ENCODE measurements at places on chromosomes 2 and 18.

DNA sequence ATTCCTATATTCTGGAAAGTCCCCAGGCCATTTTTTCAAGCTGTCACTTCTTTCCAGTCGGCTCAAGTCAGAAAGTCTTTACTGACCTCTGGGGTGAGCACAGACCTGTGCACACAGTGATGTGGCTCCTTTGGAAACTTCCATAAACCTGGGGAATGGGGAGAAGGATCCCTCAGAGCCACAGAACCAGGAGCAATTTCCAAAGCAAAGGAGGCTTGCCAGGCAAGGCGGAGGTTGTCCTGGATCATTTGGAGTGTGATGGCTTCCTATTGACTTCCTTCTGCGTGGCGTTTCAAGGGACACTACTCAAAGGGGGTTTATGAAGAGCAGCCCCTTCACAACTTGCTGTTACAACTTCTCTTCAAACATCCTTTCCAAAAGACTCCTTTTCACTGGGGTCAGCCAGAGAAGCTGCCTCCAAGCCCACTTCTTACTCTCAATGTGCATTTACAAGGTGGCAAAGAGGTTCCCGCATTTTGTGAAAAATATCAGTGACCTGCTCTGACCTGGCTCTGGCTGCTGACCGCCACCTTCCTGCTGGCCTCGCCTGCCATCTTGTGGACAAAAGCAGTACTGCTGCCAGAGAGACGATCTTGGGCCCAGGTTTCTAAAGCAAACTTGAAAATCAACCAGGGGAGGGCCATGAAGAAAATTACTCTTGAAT is 18.2 kb upstream of the TMEM247 start:
- DNase-seq = peak; percentile 25

- peak; percentile 33 for DNase-seq
Measured at GRCh38 chr2:151575338-151575737, 158.9 kb downstream of the NEB start.

DNA sequence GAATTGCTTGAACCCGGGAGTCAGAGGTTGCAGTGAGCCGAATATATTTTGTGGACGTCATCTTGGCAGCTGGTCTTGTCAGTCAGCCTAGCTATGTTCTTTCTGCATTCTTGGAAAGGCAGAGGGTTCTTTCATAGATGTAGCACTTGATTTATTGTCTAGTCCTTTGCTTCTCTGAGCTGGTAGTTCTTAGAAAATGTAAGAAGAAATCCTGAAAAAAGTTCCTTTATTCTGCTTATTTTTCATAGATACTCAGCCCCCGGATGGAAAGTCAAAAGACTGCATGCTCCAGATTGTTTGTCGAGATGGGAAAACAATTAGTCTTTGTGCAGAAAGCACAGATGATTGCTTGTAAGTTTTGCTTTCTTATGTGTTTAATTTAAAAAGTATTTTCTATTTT is 21.3 kb downstream of the PLEKHB2 start:
- DNase-seq = no peak

GRCh38 chr18:5311301-5311989 is 15.9 kb upstream of the ZBTB14 start:
- no peak for DNase-seq

- no peak for DNase-seq
Measured at GRCh38 chr2:155733091-155733853, 599.2 kb downstream of the NR4A2 start.

DNA sequence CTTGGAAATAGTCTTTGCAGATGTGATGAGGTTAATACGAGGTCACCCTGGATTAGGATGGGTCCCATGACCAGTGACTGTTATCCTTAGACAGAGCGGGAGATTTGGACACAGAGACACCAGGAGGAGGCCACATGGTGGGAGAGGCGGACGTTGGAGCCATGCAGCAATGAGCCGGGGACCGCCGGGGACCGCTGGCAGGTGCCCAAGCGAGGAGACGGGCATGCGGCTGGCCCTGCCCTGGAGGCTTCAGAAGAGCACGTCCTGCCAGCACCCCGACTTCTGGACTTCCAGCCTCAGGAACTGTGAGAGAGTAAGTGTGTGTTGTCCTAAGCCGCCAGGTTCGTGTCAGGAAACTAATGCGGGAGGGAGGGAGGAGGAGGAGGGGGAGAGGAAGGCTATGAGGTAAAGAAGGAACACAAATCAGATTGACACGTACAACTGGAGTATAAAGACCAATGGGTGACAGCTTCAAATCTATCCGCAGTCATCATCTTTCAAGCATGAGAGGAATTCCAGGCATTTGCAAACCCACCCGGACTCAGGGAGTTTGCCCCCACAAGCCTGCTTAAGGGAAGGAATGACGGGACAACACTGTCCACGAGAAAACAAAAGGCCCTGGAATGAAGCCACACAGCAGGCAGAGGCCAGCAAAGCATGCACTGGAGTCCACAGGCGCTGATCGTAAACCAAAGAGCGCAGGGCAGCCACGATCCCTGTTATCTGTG is 11.6 kb upstream of the BOK start:
- peak; percentile 99 for DNase-seq

DNA sequence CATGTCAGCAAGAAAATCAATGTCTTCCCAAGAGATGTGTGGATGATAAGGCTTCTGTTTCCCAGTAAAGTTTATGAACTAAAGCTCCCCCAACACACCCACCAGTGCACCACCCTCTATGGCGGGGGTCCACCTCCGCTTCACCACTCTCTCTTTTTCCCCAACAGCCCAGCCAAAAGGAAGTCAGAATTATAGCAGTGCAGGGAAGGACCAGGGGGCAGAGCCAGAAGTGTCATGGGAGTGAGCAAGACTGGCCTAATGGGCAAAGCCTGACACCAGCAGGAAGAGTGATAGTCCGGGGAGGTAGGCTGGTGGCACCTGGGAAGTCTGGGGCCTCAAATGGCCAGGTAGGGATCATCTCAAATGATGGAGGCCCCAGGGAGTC is 167.7 kb downstream of the ZFP36L2 start:
- no peak for DNase-seq

- DNase-seq = no peak
Measured at GRCh38 chr18:66735933-66736332, 132.0 kb upstream of the CDH19 start.

DNA sequence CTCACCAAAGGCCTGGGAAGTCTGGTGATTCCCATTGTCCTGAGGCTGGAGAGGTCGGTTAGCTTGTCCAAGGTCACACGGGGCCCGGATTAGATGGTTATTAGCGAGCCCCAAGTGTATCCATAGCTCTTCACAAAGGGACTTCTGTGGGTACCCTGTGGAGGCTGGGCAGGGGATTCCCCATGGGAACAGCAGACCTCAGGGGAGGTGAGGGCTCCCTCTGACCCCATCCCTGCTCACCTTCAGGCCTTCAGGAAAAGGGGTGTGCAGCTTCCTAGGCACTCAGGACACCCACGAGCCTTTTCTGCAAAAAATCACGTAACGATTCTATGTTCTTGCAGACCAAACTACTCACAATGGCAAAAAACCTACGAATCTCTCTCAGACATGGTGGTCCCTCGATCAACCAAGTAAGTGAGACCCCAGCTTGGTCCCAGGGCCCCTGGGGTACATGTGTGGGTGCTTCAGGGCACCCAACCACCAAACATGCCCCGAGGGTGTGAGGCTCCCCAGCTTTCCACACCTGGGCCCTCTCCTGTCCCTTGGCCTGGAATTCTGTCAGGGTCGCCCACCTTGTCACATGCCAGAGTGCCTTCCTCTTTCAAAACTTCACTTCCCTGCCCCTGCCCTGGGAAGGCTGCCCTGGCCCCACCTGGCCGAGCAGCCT is 40.3 kb downstream of the PDIA6 start:
- DNase-seq = no peak

DNA sequence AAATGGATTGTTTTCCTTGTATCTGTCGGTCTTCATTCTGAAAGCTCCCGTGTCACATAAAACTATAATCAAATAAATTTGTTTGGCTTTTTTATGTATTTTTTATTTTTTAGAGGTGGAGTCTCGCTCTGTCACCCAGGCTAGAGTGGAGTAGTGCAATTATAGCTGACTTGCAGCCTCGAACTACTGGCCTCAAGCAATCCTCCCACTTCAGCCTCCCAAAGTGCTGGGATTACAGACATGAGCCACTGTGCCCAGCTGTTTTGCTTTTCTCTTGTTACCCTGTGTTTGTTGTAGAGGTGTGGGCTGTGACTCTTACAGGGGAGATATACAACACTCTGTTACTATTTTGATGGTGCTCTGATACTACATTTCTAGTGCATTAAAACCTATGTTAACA is 2.2 kb downstream of the GALM start:
- DNase-seq = no peak

- DNase-seq = no peak
Measured at GRCh38 chr2:17652681-17653394, 100.8 kb downstream of the SMC6 start.

- no peak for DNase-seq
Measured at GRCh38 chr2:45278365-45279078, 269.3 kb upstream of the SIX2 start.

DNA sequence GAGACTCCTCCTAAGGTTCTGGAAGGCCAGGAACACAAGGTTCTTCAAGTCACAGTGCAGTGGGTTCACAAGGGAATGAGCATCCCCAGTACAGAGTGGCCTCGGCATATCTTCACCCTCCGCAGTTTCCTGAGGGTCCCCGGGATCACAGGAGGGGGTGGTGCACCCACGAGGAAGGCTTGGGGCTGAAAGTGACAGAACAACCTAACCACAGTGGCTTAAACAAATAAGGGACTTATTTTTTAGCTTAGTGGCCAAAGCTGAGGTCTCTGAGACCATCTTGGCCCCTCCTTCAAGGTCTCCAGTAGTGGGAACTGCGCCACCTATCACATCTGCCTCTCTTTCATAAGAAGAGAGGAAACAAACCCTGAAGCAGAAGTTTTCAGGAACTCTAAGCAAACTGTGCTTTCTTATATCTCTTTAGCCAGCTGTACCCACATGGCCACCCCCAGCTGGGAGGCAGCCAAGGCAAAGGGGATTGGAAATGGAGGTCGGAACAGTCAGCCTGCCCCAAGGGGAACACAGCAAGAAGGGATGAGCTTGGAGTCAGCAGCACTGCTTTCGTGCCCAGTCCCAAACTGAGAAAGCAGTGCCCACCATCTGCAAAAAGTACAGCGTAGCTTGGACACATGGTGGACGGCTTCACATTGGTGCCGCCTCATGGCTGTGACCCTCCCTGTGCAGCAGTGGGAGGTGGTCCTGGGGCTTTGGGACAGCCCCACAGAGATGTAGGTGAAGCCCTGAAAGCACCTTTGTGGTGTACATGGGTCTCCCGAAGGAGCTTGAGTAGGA is 260.0 kb upstream of the ID2 start:
- no peak for DNase-seq

DNA sequence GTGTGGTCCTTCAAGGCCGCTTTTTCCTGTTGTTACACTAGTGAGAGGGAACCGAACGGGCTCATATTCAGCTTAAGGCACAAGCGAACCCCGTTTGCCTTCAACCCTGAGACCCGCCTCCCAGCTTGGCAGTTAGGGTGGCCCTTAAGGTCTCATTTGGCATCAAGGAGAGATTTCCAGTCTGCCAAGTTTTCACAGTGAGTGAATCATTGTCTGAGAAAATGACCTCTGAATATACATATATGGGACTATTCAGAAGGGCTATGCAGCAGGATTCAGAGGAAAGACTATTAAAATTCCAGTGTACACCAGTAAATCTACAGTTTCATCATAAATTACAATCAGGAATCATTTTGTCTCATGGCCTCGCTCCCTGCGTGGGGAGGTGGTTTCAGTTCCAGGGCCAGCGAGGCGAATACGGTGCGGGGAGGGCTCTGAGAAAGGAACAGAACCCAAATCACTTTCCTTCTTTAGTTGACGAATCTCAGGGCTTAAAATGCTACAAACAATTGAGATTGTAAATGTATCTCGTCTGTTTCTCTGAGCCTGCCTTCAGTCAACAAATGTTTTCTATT is 231.4 kb downstream of the FAM210A start:
- DNase-seq = no peak

DNA sequence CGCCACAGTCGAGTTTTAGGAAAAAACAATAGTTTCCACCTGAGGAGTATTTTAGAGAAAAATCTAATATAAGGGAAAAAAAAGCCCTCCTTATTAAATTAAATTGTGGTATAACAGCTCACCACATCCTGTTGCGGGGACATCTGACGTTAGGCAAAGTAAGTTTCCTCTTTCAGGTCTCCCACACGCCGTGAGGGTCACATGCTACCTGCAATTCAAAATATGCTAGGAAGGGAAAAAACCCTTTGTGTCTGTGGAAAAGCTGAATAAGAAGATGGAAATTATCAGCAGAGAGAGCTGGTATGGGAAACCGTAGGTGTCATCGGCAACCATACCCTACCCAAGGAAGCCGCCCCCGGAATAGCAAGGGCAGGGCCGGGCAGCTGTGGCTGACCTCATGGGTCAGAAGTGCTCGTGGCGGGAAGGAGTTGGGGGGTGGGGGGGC is 128.0 kb downstream of the NFATC1 start:
- DNase-seq = no peak

DNA sequence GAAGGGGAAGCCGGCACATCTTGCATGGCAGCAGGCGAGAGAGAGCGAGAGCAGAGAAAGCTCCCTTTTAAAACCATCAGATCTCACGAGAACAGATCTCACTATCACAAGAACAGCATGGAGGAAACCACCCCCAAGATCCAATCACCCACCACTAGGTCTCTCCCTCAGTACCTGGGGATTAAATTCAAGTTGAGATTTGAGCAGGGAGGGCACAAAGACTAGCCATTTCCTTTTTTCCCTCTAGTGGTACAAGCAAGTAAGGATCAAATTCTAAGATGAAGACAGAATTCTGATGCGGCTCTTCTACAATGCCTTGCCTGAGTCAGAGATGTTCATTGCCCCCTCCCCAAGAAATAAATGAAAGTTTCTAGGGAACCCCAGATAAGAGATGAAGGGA is 45.6 kb upstream of the ANKRD44 start:
- DNase-seq = no peak

- DNase-seq = no peak
Measured at GRCh38 chr2:67782443-67782842, 280.4 kb downstream of the C1D start.

- DNase-seq = no peak
Measured at GRCh38 chr2:165718610-165719210, 75.3 kb downstream of the GALNT3 start.

DNA sequence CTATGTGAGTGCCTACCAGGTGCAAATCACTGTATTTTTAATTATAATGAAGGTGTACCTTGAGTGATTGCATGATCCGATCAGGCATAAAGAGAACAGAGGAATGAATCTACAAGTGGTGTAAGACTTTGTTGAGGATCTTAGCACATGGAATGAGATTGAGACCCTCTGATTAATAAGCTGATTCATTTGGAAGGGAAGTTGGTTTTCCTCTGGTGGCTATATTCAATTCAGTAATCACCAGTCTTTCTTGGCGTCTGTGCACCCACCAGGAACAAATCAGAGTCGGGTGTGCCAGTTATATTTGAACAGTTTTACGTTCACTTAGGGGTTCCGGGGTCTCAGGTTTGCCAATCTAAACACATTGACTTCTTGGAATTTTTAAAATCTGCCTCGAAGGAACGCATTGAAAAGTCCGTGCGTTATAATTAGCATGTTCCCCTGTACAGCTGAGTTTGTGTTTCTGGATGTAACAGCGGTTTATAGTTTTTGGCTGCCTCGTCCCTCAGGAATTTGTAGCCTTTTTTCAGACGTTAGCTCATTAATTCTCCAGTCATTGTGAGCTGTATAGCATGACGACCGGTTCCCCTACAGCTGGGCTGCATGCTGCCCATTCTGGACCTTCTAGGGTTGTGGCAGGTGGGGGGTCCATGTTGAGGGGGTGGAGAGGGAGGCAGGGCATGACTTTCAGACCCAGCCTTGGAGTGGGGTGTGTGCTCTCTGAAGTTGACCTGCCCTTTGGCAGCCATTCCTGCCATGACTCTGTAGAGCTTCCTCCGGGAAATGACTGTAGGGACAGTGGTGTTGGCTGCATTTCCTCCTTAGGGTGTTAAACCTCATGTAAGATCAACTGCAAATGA is 20.3 kb downstream of the MYO1B start:
- DNase-seq = peak; percentile 66

- DNase-seq = no peak
Measured at GRCh38 chr2:189258616-189259365, 79.2 kb upstream of the COL5A2 start.

Measured in RCC 7860 (cell line).